ENCODE measurements at places on chromosomes 11 and 22. TPM values are rescaled to one million over a fixed set of nuclear protein-coding genes. Genes with fewer than 3 reads are reported as not detected.

KREMEN1 gene
- 0.15 TPM for total RNA-seq

POLDIP3 gene
- 70.3 TPM for total RNA-seq

KCNQ1 gene
- total RNA-seq = 18.6 TPM

KCNJ4 gene
- not detected for total RNA-seq

MUC5AC gene
- not detected for total RNA-seq

HEPHL1 gene
- not detected for total RNA-seq

OR5P2 gene
- not detected for total RNA-seq

Data from T-helper 17 cell (primary cell).